ENCODE measurements at places on chromosomes 1 and 21. TPM values are rescaled to one million over a fixed set of nuclear protein-coding genes. Genes with fewer than 3 reads are reported as not detected.
A peak's percentile ranks its signal among the peaks of the same experiment; 100 is the strongest.

DNA sequence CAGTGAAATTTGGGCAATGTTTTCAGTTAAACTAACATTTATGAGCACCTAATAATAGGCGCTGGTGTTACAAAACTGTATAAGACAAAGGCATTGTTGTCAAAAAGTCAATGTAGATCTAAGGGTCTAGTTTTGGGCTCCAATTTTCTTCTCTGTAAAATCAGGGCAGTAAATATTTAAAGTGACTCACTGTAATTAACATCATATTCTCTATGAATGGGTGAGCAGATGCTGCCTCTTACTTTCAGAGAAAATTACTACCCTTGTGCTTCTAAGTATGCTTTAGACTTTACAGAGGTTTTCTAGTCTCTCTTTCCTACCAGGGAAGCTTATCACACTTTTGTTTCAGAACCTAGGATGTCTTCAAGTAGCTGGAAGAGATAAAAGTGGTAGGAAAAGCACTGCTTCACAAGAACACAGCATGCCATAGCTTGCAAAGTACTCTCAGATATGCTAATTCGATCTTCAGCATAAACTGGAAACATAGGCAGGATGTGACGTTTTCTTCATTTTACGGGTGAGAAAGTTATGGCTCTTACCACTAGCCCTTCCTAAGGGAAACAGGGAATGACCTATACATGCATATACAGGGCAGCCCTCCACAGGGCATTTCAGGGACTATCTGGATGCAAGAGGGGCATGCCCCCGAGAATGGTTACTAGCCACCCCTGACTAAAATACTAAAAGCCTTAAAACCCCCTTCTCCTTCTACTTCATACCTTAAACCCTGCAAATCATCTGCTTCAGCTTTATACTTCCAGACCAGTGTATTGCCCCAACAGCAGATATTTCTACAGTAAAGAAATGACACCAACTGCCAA lies 2.6 kb downstream of the C1orf116 start:
- DNase-seq, result peak; percentile 54

- DNase-seq, result no peak
Measured at GRCh38 chr21:33293136-33293535, 27.0 kb downstream of the IL10RB start.

DNA sequence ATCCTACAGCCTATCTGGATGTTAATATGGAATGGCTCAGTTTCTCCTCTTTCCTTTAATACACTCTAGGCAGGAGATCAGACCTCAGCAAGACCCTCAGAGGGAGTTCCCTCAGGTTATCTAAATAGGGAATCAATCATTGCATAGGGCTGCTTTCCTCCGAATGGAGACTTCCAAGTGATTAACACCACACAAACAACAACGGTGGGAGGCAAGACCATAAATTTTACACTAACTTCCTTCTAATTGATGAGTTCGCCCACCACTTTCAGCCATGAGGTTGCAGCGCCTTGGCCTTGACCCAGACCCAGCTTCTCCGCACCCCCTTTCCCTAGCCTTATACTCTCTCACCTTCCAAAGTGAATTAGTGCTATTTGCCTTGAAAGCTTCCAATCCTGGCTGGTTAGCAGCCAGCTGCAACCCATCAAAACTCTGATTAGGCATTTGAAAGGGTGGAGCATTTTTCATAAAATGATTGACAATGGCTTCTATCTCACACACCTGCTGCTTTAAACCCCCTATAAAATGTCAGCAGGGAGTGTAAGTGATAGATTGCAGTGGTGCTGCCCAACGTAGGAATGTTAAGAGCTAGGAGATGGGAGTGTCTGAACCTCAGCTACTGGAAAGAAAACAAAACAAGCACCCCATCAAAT lies 534.9 kb upstream of the USP24 start:
- DNase-seq, result no peak

GRCh38 chr1:197807216-197807615 lies 31.9 kb upstream of the DENND1B start:
- no peak for DNase-seq

The SNX7 gene
- total RNA-seq, result 51.2 TPM

DNA sequence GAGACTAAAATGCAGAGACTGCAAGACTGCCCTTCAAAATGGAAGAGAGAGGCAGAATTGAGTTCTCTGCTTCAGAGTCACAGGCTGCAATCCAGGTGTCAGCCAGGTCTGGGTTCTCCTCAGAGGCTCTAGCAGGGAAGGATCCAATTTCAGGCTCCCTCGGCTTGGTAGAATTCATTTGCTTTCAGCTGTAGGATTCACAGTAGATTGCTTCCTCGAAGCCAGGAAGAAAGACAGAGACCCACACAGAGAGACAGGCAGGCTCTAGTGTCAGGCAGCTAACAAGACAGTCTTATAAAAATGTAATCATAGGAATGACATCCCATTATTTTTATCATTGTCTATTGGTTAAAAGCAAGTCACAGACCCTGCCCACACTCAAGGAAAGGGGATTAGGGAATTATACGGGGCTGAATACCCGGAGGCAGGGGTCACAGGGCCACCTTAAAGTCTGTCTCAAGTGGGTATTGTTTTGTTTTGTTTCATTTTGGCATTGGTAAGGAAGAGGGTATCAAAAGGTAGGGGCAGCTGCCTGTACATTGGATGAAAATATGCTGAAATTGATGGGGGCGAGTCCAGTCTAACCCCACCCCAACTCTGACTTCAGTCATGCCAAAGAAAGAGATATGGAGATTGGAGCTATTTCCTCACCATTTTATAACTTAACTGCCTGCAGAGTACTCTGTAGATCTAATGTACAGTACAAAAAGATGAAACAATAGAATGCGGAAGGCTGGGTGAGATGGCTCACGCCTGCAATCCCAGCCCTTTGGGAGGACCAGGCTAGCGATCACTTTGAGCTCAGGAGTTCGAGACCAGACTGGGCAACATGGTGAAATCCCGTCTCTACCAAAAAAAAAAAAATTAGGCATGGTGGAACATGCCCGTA lies 9.5 kb upstream of the TBCE start:
- DNase-seq, result no peak

The SPRR1B gene
- not detected for total RNA-seq

- no peak for DNase-seq
Measured at GRCh38 chr1:176994931-176995596, 169.4 kb downstream of the ASTN1 start.

DNA sequence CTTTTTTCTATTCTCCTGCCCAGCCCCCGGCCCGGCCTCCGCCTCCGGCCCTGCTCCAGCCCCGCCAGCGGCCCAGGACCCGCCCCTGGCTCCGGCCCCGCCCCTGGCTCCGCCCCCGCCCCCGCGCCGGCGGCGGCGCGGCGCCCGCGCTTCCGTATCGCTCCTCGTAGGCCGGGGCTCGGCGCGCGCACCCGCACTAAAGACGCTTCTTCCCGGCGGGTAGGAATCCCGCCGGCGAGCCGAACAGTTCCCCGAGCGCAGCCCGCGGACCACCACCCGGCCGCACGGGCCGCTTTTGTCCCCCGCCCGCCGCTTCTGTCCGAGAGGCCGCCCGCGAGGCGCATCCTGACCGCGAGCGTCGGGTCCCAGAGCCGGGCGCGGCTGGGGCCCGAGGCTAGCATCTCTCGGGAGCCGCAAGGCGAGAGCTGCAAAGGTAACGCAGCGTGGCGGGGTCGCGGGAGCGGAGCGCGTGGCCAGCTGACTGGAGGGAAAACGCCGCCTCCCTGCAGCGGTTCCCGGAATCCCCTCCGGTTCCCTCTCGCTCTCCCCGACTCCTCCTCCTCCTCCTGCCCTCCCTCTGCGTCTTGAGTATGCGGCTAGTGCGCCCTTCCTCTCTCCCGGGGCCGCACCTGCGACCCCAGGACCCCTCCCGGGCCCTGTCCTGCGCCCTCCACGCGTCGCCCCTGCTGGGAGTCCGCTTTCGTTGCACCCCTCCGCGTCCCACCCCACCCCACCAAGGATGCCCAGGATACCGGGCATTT lies at the start of gene IFNAR2:
Gene IFNAR2 (plus strand): TSS at position 155 of the 761 bp plus-strand sequence. CDS start 11,985 bp downstream, outside the sequence.
- DNase-seq, result peak; percentile 55

GRCh38 chr1:232273011-232273410 lies 356.9 kb downstream of the SIPA1L2 start:
- peak; percentile 63 for DNase-seq

DNA sequence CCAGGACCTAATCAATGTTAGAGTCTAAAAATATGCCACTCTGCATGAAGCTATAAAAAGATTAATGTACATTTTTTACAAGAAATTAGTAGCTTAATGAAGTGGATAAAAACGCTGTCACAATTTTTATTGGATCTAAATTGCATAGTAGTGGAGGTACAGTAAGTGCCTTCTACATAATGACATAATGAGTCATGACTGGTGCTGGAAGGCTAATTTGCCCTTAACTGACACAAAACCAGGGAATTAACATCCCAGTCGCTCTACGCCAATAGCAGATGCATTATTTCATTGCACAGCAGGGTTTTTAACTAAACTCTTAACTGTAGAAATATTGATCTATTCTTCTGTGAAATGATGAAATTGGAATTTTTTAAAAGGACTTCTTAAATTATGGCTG lies 33.3 kb downstream of the RRAGC start:
- no peak for DNase-seq

The COL8A2 gene
- total RNA-seq, result 4.7 TPM

The LRRC71 gene
- total RNA-seq, result not detected

The KCNA3 gene
- under 0.01 TPM for total RNA-seq

DNA sequence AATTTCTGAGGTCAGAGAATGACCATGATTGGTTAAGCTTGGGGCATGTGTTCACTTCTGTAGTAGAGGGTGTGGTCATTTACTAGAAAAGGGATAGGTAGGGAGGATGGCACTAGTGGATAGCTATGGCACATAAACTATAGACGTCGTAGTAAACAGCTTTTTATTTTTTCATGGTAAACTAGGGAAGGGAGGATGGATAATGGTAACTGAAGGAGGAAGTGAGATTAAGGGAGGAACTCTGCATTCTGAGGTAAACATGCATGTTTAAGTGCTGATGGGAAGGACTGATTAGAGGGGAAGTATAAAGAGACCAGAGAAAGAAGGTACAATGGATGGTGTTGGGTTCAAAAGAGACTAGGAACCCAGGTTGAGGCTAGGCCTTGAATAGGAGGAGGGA lies 26.9 kb downstream of the PTGS2 start:
- DNase-seq, result no peak

- peak; percentile 21 for DNase-seq
Measured at GRCh38 chr1:203177036-203177405, 1.4 kb upstream of the MYBPH start.

DNA sequence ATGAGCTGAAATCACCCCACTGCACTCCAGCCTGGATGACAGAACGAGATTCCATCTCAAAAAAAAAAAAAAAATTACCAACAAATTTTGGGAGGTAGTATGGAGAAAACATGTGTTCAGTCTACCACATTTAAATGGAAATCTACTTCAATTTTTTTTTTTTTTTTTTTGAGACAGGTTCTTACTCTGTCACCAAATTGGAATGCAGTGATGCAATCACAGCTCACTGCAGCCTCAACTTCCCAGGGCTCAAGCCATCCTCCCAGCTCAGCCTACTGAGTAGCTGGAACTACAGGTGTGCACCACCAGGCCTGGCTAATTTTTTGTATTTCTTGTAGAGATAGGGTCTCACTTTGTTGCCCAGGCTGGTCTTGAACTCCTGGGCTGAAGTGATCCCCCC lies 82.1 kb downstream of the GFI1 start:
- DNase-seq, result peak; percentile 19

GRCh38 chr1:107547363-107548155 lies 406.7 kb downstream of the NTNG1 start:
- DNase-seq, result no peak

DNA sequence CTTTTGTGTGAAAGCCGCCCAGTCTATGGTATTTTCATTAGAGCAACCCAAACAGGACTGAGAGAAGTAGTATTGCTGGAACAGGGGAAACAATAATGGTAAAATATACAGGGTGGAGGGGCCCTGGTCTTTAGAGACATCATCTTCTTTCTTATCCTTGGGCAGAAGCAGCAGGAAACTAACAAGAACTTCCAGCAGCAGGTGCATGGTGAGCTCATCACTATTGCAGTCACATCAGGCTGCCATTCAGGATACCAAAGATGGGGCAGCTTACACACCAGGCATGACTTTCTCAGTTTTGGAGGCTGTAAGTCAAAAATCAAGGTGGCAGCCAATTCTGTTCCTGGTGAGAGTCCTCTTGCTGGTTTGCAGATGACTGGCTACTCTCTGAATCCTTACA lies 478.3 kb upstream of the RUNX1 start:
- DNase-seq, result no peak

The SLC6A17 gene
- total RNA-seq, result under 0.01 TPM

Data from fibroblast of villous mesenchyme (primary cell).